Activated naive CD4-positive, alpha-beta T cell treated with anti-CD3 and anti-CD28 coated beads for 36 hours (primary cell): ENCODE measurements at places on chromosomes 11 and 22. TPM values are rescaled to one million over a fixed set of nuclear protein-coding genes. Genes with fewer than 3 reads are reported as not detected.

- no peak for DNase-seq
Observed at GRCh38 chr22:24444729-24445466, 17.5 kb downstream of the ADORA2A start.

DNA sequence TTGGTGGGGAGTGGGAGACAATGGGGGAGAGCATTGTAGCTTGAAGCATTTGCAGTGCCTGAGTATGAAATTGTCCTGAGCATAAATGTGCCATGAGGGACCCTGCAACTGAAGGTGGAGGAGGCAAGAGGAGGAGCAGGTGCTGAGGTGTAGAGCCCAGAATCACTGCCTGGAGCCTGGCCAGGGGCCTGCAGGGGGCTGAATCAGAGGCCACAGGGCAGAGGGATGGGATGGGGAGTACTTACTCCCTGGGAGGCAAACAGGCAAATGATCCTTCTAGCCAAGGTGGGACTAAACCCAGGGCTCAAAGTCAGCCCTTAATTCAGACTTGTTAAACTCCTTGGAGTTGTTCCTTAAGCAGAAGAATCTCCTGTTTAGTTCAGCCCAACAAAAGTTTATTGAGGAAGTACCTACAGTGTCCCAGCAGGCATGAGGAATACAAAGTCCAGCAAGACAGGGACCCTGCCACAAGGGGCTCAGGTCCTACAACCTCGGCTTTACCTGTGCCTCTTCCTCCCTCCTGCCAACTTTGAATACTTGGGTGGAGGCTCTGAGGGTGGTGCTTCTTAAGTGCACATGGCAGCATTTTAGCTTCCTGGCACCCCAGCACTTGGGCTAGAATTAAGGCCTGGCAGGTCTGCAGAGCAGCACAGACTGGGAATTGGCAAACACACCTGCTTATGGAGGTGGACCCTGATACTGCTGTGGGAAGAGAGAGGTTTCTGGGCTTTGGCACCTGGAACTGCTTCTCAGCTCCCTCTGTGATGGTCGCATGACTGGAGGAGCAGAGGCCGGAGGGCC lies 20.0 kb downstream of the MICAL2 start:
- DNase-seq: no peak

DNA sequence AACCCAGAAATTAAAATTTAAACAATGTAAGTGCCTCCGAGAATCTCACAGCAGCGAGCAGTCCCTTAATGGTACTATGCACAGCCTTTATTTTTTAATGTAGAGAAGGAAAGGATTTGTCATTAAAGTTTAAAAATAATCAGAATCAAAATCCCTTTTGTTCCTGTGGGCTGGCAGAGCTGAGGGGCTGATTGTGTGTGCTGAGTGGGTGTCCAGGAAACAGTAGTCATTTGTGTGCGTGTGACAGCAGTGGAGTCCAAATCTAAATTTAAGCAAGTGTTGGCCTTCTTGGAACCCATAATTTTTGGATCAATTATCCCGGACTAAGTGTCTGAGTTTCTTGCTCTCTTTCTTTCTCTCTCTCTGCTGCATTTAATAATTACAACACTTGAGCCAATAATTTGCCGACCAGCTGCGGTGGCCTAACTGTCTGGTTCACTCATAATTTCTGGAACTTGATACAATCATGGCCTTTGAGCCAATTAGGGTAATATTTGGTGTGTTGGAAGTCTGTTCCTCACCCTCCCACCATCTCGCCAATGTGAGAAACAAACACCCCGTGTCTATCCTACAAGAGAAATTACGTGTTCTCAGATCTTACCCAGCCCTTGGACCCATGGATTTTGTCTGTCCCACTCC lies 528.0 kb downstream of the SOX6 start:
- DNase-seq: no peak

FAM180B gene
- not detected for total RNA-seq

DNA sequence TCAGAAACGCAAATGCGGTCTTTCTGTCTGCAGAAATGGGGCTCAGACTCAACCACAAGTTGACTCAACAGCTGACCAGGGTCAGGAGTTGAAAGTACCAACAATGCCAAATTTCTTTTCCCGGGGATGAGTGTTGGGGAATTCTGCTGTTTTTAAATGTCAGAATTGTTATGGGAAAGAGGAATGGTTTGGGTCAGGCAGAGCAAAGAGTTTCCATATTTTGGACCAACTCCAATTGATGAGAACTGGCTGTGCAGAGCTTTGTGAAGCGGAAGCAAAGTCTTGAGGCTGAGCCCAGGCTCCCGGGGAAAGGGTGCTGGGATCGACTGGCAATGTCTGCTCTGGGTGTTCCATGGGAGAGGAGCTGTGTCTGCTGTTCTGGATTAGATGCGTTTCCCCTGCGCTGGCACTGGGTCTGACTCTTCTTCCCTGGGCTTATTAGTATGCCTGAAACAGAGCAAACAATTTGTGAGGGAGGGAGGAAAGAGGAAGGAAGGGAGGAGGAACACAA lies 36.2 kb downstream of the TXN2 start:
- DNase-seq: no peak

GRCh38 chr22:41845380-41846267 lies 12.7 kb downstream of the SREBF2 start:
- no peak for DNase-seq

SMDT1 gene
- 56.2 TPM for total RNA-seq

GRCh38 chr22:30192427-30192826 lies 54.1 kb downstream of the LIF start:
- DNase-seq: no peak
